Activated CD8-positive, alpha-beta T cell treated with anti-CD3 and anti-CD28 coated beads, Interleukin-2, amount 10 ng/mL, durations not matched to agents 7 days and 5 days (primary cell): ENCODE measurements at places on chromosomes 4 and X. TPM values are rescaled to one million over a fixed set of nuclear protein-coding genes. Genes with fewer than 3 reads are reported as not detected.

UBQLN2 gene
- total RNA-seq, result 47.7 TPM

ANXA10 gene
- not detected for total RNA-seq

NLGN4X gene
- total RNA-seq, result not detected

CPLX1 gene
- 0.53 TPM for total RNA-seq

SERTM2 gene
- total RNA-seq, result not detected

AFM gene
- total RNA-seq, result not detected

GDPD2 gene
- total RNA-seq, result 0.34 TPM

ZCCHC18 gene
- total RNA-seq, result 2.2 TPM

ARAP2 gene
- 35.5 TPM for total RNA-seq

MAGEC2 gene
- total RNA-seq, result not detected

TMEM35A gene
- total RNA-seq, result not detected

CENPVL3 gene
- not detected for total RNA-seq

YY2 gene
- 1.5 TPM for total RNA-seq

EFHC2 gene
- total RNA-seq, result 0.53 TPM

XPNPEP2 gene
- total RNA-seq, result 1.6 TPM

DNA sequence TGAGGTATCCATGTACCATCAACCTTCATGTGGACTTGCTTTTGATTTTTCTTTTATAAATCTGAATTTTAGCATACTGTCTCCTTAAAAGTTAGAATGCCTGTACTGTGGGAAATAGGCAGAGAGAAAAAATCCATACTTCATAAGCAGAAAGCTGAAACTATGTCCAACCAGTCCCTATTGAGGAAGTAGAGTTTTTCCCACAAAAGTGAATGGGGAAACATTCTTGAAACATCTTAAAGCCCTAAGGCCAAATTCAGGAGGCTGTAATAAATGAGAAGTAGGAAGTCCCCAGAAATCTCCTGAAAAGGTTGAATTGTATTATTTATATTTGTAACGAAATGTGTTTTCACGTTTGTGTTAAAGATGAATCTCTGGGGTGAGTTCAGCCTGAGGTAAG is 56.3 kb downstream of the ENOX2 start:
- no peak for DNase-seq

DNA sequence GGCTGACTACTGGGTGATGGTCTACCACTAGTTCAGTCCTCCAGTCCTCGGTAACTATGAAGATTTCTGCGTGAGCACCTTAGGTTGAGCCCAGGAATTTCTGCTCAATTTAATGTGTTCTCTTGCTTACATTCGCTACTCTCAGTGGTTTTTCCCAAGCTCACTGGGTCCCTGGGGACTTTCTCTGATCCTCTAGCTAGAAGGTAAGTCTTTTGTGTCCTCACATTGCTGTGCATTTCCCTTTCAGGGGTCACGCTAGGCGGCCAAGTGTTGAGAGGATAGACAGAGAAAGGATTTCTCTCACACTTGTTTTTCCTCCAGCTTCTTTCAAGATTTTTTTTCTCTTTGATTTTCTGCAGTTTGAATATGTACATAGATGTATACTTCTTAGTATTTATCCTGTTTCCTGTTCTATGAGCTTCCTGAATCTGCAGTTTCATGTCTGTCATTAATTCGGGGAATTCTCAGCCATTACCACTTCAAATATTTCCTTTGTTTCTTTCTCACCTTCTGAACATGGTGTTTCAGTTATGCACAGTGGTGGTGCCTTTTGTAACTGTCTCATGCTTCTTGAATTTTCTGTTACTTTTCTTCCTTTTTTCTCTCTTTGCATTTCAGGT is 17.5 kb downstream of the MAGEA9 start:
- no peak for DNase-seq

GRCh38 chr4:151485541-151486131 is 76.7 kb downstream of the FHIP1A start:
- no peak for DNase-seq

DNA sequence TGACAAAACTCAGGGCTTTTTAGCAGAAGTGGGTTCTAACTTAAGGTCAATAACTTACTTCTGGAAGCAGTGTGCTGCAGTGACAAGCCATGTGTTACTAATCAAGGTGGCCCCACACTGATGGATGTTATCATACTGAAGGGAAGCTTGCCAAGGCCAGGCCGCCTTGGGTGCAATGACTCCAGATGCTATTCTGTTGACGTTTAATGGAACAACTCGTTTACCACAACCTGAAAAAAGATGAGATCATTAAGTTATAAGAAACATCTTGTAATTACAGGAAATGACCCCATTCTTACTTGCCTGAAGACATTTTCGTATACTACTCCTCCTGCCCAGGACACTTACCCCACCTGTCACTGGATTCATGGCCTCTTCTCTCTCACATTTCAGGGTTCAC is 38.9 kb upstream of the TMPRSS11D start:
- no peak for DNase-seq

DNA sequence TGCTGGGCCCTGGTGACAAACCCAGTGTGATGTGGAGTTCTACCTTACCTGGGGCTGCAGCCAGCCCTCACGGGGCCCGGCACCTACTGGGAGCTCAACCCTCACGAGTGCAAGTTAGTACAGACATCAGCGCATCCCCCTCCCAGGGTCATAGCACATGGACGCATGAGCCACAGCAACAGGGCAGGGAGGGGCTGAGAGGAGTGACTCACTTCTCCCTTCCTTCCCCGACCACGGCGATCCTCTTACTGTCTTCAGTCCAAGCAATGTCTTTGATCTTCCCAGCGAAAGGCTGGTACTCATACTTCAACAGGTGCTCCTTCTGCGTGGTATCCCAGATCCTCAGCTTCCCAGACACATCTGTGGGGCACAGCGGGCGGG is 17.8 kb downstream of the WDR1 start:
- peak; percentile 44 for DNase-seq

GRCh38 chr4:152045807-152046571 is 285.2 kb upstream of the GATB start:
- DNase-seq, result peak; percentile 26

DNA sequence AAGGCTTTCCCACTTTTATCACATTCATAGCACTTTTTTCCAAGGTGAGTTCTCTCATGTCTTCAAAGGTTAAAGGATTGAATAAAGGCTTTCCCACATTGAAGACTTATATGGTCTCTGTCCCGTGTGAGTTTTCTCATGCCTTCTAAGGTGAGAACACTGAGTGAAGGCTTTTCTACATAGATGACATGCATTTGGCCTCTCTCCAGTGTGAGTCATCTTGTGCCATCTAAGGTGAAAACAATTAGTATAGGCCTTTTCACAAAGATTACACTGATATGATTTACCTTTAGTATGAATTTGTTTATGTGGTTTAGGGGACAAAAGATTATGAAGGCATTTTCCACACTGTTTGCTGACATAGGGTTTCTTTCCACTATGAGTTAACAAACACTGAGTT is 21.2 kb downstream of the USP17L30 start:
- DNase-seq, result no peak

DNA sequence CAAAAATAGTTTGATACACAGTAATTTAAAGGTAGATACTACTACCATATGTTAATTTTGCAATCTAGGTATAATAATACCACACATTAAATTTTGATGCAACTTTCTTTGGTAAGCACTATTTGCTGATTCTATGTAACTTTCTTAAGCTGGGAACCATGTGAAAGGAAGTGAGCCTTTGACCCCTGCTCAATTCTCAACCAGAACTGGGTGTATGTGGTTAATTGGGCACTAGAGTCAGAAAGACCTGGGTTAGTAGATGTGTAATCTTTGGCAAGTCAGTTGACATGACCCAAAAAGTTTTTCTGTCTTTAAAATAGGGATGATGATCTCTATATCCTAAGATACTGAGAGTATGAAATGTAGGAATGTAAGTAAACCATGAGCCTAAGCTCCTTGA is 22.4 kb downstream of the TLR2 start:
- DNase-seq, result no peak

- no peak for DNase-seq
Measured at GRCh38 chr4:175776217-175776616, 35.8 kb downstream of the GPM6A start.

GRCh38 chrX:30714138-30714537 is 60.9 kb downstream of the GK start:
- DNase-seq, result no peak

GRCh38 chr4:124632439-124632838 is 80.1 kb downstream of the ANKRD50 start:
- no peak for DNase-seq

DNA sequence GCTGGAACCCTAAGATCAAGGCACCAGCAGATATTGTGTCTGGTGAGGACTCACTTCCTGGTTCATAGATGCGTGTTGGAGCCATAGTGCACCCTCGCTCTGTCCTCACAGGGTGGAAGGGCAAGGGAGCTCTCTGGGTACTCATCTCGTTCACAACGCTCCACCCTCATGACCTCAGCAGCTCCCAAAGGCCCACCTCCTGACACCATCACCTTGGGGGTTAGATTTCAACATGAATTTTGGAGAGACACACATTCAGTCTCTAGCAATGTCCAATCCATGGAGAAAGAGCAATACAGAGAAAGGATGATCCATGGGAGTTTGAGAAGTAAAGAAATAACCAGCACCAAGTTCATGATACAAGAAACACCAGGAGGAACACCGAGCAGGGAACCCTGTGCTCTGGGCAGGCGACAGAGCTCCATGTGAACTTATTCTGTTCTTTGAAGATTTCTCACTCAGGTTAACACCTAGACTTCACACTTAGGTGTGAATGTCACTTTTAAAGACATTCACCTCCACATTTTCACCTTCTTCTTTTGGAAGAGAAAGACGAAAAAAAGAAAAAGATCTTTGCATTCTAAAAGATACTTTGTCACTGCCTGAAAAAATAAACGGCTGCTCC is 171.8 kb upstream of the FAM9B start:
- DNase-seq, result no peak

- DNase-seq, result no peak
Measured at GRCh38 chr4:184902550-184902949, 76.8 kb upstream of the ACSL1 start.

- no peak for DNase-seq
Measured at GRCh38 chrX:101337776-101338271, 10.7 kb downstream of the TIMM8A start.

GRCh38 chr4:137949746-137950145 is 292.4 kb downstream of the SLC7A11 start:
- no peak for DNase-seq

- DNase-seq, result no peak
Measured at GRCh38 chr4:112516471-112517066, 589 bp upstream of the NEUROG2 start.

DNA sequence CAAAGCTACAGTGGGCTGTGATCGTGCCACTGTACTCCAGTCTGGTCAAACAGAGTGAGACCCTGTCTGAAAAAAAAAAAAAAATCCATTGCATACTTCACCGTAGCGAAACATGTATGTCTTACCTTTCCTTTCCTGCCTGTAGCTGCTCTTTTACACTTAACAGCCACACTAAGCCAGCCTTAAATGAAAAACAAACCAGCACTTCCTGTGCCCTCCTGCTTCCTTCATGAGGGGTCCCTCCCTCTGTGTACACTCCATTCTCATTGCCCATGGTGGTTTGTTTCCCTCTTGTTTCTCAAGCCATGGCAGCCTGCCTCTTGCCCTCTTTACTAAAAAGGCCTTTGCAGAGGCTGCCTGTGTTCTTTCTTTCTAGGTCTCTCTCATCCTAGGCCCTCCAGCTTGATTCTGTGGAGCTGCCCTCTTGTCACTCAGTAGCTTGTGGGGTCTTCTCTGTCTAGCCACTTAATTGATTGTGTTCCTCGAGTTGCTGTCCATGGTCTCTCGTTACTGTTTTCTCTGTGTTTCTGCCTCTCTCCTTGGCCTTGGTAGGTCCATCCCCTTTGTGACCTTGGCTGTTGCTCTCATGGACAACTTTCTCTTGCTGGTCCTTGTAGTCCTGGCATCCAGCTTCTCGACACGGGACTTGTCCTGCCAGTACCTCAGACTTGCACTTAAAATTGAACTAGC is 52.1 kb upstream of the MSANTD1 start:
- DNase-seq, result peak; percentile 35

GRCh38 chr4:24364852-24365251 is 219.5 kb downstream of the DHX15 start:
- DNase-seq, result no peak

DNA sequence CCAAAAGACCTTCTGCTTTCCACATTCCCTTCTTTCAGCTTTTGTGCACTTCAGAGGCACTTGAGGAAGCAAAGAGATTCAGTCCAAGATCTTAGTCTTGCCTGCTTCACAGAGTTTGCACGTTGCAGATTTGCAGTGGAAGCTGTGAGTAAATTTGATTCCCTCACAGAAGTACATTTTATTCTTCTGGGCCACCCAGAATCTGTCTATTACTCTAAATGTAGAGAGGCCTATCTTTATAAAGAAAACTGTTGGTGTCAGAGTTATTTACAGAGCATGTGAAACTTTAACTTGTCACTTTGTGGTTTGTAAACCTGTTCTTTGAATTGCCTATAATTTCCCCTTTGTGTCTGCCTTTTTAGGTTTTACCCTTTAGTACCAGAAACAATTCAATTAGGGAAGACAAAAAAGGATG is 15.5 kb downstream of the SPRY1 start:
- no peak for DNase-seq

DNA sequence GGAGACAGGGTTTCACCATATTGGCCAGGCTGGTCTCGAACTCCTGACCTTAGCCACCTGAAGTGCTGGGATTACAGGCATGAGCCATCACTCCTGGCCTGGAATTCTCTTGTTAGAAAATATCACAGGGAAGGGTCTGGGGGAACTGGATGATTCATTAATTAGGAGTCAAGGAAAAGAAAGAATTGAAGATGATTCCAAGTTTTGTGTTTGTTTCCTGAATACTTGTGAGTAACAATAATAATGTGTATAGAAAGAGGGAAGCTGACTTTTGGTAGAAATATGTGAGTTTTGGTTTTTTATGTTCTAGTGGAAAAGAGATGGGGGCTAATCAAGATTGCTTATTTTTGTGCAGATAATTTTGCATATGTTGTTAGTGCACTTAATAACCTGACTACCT is 77.3 kb upstream of the CLNK start:
- DNase-seq, result no peak

- no peak for DNase-seq
Measured at GRCh38 chrX:137031039-137031438, 2.8 kb downstream of the GPR101 start.

GRCh38 chrX:112760697-112761096 is 79.9 kb downstream of the AMOT start:
- no peak for DNase-seq

GRCh38 chr4:702618-703048 is 3.0 kb upstream of the PCGF3 start:
- DNase-seq, result no peak

GRCh38 chr4:186772936-186773487 is 49.4 kb upstream of the FAT1 start:
- no peak for DNase-seq

GRCh38 chrX:153333266-153333665 is 687 bp upstream of the ZNF275 start:
- DNase-seq, result no peak

DNA sequence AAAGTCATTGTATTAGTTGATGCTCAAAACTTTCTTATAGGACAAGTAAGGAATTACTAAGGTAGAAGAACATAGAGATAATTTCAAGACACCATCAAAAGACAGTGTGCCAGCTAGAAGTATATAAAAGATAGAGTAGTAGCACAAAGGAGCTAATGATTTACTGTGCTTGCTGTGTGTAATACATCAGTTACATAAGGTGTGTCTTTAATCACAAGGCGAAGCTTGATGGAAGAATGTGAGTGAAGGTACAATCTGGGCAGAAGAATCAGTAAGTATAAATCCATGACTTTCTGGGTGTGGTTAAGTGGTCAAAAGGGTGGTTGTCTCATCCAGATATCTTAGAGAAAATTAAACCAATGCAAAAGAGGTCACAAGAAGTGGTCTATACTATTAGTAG is 95.1 kb upstream of the BOD1L1 start:
- no peak for DNase-seq

- no peak for DNase-seq
Measured at GRCh38 chr4:12421364-12421763, 992.7 kb upstream of the HS3ST1 start.
